ENCODE measurements at places on chromosomes 16 and 17. TPM values are rescaled to one million over a fixed set of nuclear protein-coding genes. Genes with fewer than 3 reads are reported as not detected.

- no peak overlapping the region for H3K27ac ChIP-seq
- H3K4me1 ChIP-seq: no peaks in the 10 kb centered on the region
- no peaks in the 10 kb centered on the region for H3K27me3 ChIP-seq
- no peak for DNase-seq
- H3K36me3 ChIP-seq: no peaks in the 10 kb centered on the region
- H3K4me3 ChIP-seq: no peak overlapping the region
These were observed 51.0 kb upstream of the TOX3 start for GRCh38 chr16:52597772-52598483.

DNA sequence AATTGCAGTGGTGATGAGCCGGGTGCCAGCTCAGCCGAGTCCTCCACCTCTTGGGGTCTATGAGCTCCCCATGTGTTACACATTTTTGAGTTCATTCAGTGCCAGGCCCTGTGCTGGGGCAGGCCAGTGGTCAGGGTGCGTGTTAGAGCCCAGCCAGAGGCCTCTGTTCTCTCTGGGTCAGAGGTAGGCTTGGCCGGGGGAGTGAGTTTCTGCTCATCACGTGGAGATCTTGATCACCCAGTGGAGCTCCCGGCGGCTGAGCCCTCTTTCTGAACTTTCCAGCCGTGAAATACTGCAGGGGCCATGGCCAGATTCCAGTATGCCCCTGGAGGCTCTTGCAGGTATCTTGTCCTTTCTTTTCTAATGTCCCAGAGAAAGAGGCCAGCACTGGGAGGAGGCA is 93.0 kb downstream of the RAP1GAP2 start:
- DNase-seq: no peak
- H3K27me3 ChIP-seq: no peaks in the 10 kb centered on the region
- peaks cover 12% of the 10 kb centered on the region for H3K4me1 ChIP-seq
- H3K36me3 ChIP-seq: no peaks in the 10 kb centered on the region

- H3K4me3 ChIP-seq: no peak overlapping the region
- H3K36me3 ChIP-seq: peaks cover 8% of the 10 kb centered on the region
- no peaks in the 10 kb centered on the region for H3K27me3 ChIP-seq
- no peak for DNase-seq
These were observed 8.8 kb downstream of the TMEM170A start for GRCh38 chr16:75455677-75456076.

GRCh38 chr17:62715882-62716390 is 88.5 kb downstream of the MRC2 start:
- H3K36me3 ChIP-seq: no peaks in the 10 kb centered on the region
- no peak overlapping the region for H3K4me3 ChIP-seq
- DNase-seq: no peak
- H3K27me3 ChIP-seq: peaks cover 10% of the 10 kb centered on the region
- no peaks in the 10 kb centered on the region for H3K4me1 ChIP-seq

DNA sequence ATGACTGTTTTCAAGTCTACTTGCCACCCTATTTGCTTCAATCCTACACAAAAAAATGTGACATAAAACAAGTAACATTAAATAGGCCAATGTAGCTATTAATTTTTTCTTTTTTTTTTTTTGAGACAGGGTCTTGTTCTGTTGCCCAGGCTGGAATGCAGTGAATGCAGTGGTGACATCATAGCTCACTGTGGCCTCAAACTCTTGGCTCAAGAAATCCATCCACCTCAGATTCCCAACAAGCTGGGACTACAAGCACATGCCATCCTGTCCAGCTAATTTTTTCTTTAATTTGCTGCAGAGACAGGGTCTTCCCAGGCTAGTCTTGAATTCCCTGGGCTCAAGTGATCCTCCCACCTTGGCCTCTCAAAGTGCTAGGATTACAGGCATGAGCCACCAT is 29.4 kb downstream of the ANKFY1 start:
- no peak overlapping the region for H3K4me3 ChIP-seq
- no peaks in the 10 kb centered on the region for H3K27me3 ChIP-seq
- peak overlapping the region; percentile 92 for H3K27ac ChIP-seq
- H3K4me1 ChIP-seq: peaks cover 74% of the 10 kb centered on the region
- peaks cover 39% of the 10 kb centered on the region for H3K36me3 ChIP-seq

DNA sequence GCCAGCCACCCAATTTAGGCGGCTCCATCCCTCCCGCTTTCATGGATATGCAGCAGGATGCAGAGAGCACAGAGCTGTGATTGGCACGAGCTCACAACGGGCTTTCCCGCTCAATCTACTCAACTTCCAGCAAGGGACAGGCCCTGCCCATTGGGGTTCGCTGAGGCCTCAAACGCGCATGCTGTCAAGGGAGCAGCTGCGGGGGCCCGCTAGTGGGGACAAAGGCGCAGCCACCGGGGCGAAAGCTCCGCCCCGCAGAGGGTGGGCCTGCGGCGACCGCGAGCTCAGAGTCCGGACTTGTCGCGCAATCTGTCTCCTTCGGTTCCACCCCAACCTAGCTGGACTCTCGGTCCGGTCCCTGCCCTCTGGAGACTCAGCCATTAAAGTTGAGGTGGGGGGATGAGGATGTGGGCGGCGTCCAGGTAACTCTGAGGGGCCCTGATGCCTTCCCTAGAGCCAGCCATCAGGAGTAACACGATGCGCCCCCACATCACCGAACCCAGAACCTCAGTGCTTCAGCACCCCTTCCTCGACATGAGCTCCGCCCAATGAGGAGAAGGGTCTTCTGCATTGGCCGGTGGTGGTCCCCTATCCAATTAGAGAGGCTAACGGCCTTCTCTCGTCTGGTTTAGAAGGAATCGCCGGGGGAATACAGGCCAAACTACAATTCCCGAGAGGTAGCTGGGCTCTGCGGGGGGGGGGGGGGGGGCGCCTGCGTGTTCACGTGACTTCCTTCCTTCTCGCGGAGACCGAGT is 489 bp upstream of the NFATC3 start:
- peak overlapping the region; percentile 97 for H3K27ac ChIP-seq
- H3K4me3 ChIP-seq: peak overlapping the region; percentile 92
- peak; percentile 92 for DNase-seq

The ADAP2 gene
- total RNA-seq: 7.0 TPM

The CACNG3 gene
- total RNA-seq: not detected

DNA sequence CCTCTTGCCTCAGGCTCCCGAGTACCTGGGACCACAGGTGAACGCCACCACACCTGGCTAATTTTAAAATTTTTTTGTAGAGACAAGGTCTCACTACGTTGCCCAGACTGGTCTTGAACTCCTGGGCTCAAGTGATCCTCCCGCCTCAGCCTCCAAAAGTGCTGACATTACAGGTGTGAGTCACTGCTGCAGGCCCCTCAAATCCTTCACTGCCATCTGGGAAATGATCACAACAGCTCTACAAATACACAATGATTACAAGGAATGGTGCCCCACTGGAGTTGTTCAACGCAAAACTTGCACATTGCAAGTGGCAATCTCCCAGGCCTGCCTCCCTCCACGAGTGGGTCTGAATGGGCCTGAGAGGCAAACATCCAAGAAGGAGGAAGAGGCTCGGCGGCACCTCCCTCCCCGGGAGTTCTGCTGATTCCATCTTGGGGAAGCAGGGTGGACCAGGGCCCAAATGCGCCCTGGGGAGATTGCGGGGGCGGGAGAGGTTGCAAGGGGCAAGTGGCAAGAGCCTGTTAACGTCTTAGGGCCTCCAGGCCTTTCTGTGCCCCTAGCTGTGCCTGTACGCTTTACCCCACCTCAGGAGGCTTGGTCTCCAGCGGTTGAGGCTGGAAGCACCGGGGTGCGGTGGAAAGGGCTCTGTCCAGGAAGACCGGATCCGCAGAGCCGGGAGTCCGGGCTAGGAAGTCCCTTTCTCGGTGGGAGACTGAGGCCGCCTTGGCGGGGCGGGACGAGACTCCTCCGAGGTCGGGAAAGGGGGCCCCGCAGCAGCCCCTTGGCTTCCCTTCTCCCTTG is 656 bp upstream of the IGFBP4 start:
- peak overlapping the region; percentile 97 for H3K27ac ChIP-seq
- peak; percentile 69 for DNase-seq
- peak overlapping the region; percentile 90 for H3K4me3 ChIP-seq
- H3K27me3 ChIP-seq: no peaks in the 10 kb centered on the region

DNA sequence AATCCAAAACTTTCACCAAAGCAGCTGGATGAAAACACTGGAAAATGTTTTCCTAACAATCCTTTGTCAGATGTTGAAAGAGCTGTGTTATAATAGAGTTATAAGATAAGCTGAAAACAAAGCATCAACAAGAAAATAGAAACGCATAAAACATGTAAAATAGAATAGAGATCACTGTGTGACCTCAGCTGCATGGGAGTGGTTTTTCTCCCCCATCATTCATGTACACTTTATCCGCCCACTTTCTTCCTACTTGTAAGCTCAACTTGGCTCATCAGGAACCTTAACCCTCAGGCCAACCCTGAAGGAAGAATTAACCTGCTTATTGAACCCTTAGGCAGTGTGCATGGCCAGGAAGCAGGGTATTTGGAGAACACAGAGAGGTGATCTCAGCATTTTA is 238.5 kb upstream of the PMFBP1 start:
- H3K36me3 ChIP-seq: no peaks in the 10 kb centered on the region
- no peaks in the 10 kb centered on the region for H3K4me1 ChIP-seq
- no peak for DNase-seq
- H3K27me3 ChIP-seq: no peaks in the 10 kb centered on the region
- H3K27ac ChIP-seq: no peak overlapping the region

DNA sequence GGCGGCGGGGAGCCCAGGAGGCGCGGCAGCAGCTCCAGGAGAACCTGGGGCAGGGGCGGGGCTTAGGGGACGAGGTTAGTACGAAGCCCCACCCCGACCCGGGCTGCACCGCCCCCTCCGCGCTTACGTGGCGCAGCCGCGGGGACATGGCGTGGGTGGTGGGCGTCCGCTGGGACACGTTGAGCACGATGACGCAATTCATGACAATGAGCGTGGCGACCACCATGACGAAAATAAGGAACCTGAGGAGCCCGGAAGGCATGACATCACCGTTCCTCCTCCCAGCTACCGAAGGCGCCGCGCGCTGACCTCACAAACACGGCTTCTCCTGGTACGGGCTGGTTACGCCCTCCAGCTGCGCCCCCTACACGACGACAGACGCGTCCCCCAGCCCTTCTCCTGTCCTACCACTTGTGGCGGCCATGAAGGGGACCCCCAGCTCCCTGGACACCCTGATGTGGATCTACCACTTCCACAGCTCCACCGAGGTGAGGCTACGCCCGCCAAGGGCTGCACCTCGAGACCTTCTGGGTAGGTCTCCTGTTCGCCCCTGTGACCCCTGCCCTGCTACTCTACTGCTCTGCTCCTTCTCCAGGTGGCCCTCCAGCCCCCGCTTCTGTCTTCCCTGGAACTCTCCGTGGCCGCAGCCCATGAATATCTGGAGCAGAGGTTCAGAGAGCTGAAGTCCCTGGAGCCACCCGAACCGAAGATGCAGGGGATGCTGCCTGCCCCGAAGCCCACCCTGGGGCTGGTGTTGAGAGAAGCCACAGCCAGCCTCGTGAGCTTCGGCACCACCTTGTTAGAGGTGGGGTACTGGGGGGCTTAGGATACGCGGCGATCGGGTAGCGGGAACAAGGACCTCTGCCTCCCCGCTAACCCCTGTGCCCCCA is at the start of gene C17orf107:
TSS of gene C17orf107 (plus strand) at position 196 of the 890 bp plus-strand sequence. CDS start at position 423, 227 bp downstream.
- DNase-seq: peak; percentile 82
- H3K36me3 ChIP-seq: peaks cover 24% of the 10 kb centered on the region
- H3K27me3 ChIP-seq: peaks cover 39% of the 10 kb centered on the region

DNA sequence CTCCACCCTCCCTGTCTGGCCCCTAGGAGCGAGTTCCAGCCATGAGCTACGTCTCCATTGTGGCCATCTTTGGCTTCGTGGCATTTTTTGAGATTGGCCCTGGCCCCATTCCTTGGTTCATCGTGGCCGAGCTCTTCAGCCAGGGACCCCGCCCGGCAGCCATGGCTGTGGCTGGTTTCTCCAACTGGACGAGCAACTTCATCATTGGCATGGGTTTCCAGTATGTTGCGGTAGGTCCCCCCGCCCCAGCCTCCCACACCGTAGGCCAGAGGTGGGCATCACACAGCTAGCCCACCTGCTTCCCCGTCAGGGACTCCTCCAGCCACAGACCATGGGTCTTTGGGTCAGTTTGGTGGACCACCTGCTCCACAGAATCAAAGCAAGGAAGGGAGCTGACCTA is 4.2 kb downstream of the SLC2A4 start:
- peak overlapping the region; percentile 95 for H3K27ac ChIP-seq
- H3K27me3 ChIP-seq: peaks cover 64% of the 10 kb centered on the region
- peaks cover 73% of the 10 kb centered on the region for H3K4me1 ChIP-seq
- DNase-seq: no peak
- H3K4me3 ChIP-seq: no peak overlapping the region

The ALOX12B gene
- total RNA-seq: not detected

DNA sequence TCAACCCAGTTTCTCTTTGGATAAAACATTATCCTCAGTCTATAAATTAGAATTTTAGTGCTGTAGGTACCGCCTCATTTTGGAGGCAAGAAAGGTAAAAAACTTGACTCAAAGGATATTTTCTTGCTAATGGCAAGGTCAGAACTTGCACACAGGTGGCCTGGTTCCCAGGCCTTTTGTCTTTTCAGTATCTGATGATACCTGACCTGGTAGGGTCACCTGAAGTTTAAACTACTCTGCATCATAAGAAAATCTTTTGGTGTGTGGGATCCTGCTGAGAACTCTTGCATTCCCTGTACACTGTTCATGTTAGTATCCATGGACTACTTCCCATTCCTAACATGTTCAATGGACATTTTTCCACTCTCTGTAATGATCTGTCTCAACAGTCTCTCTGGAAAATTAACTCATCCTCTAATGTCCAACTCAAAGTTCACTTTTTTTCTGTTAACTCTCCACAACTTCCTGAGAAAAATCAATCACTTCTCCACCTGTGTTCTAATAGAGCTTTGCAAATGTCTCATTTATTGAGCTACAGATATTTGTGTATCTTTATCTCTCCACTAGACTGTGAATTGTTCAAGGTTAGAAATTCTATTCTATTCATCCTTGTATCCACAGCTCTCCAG is 317.1 kb upstream of the SOX9 start:
- no peak overlapping the region for H3K4me3 ChIP-seq
- H3K27ac ChIP-seq: no peak overlapping the region
- H3K4me1 ChIP-seq: no peaks in the 10 kb centered on the region
- H3K27me3 ChIP-seq: peaks cover 10% of the 10 kb centered on the region

DNA sequence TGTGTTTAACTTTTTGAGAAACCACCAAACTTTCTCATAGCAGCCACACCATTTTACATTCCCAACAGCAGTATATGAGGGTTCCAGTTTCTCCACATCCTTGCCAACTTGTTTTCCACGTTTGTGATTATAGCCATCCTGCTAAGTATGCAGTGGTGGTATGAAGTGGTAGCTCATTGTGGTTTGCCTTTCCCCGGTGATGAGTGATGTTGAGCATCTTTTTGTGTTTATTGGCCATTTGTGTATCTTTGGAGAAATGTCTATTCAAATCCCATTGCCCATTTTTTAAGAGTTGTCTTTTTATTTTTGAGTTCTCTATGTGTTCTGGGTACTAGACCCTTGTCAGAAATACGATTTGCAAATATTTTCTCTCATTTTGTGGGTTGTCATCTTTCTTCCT is 17.4 kb downstream of the SF3B3 start:
- H3K36me3 ChIP-seq: peaks cover 100% of the 10 kb centered on the region
- peaks cover 17% of the 10 kb centered on the region for H3K4me1 ChIP-seq
- peak overlapping the region; percentile 31 for H3K27ac ChIP-seq

DNA sequence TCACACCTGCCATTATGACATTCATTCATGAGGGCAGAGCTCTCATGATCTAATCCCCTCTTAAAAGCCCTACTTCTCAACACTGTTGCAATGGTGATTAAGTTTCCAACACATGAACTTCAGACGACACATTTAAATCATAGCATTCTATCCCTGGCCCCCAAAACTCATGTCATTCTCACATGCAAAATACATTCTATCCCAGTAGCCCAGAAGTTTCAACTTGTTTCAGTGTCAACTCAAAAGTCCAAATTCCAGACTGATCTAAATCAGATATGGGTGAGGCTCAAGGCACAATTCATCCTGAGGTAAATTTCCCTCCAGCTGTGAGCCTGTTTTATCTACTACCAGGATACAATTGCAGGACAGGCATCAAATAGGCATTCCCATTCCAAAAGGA is 25.2 kb downstream of the LYRM1 start:
- no peak overlapping the region for H3K4me3 ChIP-seq
- peaks cover 18% of the 10 kb centered on the region for H3K36me3 ChIP-seq
